ENCODE measurements at places on chromosomes 1 and 21.

GRCh38 chr1:193241132-193241827 lies 54.9 kb upstream of the B3GALT2 start:
- DNase-seq = no peak

DNA sequence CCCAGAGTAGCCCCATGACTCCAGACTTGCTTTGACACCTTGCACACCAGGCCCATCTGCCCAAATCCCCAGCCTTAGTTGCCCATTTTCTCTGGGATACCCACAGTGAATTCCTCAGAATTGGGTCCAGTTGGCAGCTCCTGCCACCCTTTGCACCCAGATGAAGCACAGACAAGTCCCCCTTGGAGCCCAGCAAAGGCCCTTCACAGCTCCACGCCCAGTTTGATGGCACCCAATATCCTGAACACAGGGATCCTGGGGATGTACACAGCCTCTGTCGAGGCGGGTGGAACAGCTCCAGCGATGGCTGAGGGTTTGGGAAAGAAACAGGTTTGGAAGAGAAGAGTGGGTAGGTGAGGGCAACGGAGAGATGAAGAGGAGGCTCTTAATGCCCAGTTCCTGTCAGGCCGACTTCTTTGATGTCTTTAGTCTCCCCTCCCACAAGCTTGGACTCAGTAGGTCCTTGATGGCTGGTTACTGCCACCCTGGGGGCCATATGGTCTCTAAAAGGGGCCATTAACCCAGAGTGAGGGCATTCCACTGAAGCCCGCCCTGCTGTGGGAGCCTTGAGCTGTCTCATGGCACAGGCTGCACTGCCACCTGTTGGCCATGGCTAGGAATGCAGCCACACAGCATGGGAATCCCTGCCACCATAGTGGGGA lies 21.7 kb downstream of the TMEM53 start:
- DNase-seq = no peak

DNA sequence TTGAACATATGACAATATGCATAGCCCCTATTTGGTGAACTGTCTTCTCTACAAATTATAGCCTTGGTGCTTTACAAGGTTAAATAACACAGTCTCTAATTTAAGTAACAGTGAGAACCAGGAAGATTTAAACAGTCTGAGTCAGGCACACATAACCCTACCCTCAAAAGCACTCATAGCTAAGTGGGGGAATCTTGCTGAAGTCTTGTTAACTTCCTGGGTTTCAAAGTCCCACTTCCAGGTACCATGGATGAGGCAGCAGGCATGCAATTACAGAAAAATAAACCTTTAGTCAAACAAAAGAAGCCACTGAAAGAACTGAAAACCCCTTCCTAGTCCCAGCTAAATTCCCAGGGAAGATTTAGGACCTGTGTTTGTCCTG lies 147.6 kb downstream of the PBX1 start:
- DNase-seq = no peak

DNA sequence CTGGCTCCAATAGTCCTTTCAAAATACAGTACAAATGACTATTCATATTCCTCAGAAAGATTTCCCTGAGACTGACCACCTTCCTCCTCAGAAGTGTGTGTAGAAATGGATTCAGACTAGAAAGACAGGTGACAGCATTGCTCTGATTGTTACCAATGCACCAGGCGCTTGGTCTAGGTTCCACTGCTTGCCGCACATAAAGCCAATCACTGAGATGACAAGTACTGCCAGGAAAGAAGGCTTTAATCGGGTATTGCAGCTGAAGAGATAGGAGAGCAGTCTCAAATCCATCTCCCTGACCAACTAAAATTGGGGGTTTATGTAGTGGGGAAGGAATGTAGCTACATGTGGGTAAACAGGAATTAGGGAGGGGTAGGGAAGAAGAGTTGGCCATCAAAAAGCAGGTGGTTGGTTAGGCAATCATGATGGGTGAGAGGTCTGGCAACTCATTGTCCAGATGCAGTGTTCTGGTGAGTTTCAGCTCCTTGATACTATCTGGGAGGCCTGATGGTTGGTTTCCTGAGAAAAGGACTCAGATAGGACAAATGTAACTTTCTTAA lies 98.0 kb downstream of the KCNH1 start:
- no peak for DNase-seq

GRCh38 chr1:119783354-119784185 lies 14.9 kb upstream of the HMGCS2 start:
- DNase-seq = no peak

GRCh38 chr21:31559368-31560119 lies 99.9 kb upstream of the SOD1 start:
- DNase-seq = peak; percentile 88

DNA sequence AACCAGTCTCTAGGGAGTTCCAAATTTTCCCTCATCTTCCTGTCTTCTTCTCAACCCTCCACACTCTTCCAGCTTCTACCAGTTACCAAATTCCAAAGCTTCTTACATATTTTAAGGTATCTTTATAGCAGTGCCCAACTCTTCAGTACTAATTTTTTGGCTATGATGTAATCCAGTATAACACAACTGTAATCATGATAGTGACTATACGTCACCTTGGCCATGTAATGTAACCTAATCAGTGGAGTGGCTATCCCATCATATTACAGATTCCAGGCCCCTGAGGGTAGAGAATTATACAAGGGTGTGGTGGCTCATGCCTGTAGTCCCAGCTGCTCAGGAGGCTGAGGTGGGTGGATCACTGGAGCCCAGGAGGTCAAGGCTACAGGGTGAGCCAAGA lies 143.2 kb downstream of the CLEC20A start:
- no peak for DNase-seq

All from non-pigmented ciliary epithelial cell (primary cell).